ENCODE measurements at places on chromosomes 13 and 19.

DNA sequence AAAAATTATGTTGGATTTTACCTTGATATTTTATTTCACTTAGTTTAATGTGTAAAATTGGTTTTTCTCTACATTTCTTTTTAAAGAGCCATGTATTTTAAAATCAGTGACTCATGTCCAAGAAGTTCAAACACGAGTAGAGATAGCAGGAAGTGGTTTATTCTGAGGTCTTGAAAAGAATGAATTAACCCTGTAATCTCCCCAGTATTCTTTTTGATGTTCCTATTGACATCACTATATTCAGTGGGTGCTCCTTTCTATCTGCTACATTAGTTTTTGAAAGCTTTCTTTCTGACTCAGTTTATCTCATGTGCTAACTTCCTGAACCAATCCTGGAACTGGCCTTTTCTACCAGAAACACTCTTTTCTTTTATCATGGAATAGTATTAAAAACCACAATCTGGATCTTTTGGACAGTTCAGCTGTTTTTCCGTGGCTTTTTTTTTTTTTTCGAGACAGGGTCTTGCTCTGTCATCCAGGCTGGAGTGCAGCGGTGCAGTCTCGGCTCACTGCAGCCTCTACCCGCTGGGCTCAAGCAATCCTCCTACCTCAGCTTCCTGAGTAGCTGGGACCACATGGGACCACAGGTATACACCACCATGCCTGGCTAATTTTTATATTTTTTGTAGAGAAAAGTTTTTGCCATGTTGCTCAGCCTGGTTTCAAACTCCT is 114.9 kb downstream of the PCCA start:
- DNase-seq: no peak

GRCh38 chr13:97879646-97880310 is 73.7 kb upstream of the IPO5 start:
- DNase-seq: peak; percentile 77

GRCh38 chr13:113981611-113982295 is 7.9 kb upstream of the C13orf46 start:
- no peak for DNase-seq

GRCh38 chr13:91245288-91245687 is 102.2 kb upstream of the MIR17HG start:
- DNase-seq: no peak

GRCh38 chr13:62209529-62209928 is 793.9 kb upstream of the PCDH20 start:
- no peak for DNase-seq

DNA sequence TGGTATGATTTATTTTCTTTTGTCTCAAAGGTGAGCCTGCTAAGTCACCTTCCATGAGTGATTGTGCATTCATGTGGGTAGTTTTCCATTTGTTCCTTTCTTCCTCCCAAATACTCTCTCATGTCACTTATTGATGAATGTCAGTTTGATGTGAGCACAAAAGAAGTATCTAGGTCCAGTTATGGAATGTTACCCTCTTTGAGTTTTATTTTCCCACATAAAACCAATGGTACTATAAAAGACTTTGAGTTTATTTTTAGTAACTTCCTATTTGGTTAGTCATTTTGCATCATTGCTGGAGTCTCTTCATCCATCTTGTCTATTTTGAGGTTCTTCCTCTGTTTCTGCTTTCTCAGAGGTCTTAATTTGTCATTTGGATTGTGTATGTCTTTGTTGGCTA is 321.3 kb downstream of the GPC6 start:
- DNase-seq: no peak

GRCh38 chr19:45352062-45352461 is 11.5 kb downstream of the KLC3 start:
- no peak for DNase-seq

DNA sequence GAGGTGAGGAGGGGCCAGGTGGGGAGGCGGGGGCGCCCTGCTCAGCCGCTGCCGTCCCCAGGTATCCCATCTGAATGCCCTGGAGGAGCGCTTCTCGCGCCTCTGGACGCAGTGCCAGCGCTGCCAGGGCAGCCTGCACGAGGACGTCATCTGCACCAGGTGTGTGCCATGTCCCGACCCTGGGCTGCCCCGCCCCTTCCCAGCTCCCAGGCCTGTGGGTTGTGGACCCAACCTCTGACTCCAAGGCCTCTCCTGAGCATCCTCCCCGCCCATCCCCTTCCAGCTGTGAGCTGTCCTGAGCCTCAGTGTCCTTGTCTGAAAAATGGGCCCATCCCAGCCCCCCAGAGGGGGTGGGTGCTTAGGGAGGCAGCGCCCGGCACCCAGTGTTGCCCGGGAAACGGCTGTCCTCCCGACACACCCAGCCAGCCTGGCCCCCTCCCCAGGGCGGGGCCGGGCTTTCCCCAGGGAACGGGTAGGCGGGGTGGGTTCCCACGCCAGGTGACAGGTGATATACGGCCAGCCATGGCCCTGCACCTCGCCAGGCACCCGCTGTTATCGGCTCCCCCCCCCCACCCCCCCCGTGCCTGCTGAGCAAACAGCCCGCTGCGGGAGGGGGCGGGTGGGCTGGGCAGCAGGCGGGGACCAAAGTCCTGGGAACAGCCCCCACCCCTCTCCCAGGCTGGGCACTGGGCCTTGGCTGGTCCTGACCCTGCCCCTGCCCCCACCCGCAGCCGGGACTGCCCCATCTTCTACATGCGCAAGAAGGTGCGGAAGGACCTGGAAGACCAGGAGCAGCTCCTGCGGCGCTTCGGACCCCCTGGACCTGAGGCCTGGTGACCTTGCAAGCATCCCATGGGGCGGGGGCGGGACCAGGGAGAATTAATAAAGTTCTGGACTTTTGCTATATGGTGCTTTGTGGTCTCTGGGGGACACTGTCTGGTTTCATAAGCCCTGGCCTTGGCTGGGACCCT is 1.3 kb upstream of the SPIB start:
- DNase-seq: no peak

GRCh38 chr13:79812070-79812850 is 331.3 kb downstream of the NDFIP2 start:
- DNase-seq: no peak

DNA sequence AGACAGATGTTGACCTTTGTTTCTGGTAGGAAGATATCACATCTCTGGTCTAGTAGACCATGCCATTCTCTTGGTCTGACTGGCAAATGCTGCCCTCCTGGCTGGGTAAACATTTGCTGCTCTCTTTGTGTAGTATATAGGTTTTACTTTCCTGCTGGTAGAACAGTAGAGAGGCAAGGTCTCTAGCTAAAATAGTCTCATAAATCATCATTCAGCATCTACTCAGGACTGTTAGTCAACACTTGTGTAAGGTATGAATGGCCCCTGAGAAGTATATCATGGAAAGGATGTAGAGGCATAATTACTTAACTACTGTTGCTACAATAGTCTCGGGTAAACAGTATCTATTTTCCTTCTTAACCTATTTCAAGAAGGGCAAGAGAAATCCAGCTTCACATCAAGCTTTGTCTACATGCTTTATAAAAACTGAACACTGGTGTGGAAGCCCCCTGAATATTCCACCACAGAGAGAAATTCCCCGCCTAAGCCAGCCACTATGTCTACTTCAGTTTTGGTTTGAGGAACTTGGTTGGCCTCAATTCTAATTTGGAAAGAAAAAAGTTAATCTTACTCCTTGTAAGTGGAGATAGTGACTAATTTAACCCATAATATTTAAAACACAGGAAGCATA is 18.4 kb upstream of the MYCBP2 start:
- DNase-seq: no peak

DNA sequence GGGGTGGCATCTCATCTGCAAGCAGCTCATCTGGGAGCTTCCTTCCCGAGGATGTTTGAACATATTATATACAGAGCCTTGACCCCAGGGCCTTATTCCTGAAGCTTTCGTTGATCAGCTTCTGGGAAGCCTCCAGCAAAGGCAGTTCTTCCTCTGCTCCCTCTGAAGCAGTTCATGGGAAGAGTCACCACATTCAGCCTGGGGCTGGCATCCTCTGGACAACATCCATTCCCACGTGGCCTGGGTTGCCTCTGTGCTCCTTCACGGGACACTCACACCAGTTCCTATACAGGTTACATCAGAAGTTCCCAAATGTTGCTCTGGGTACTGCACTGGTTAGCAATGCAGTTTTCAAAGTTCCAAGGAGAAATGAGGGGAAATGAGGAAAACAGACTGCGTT is 29.6 kb downstream of the COL4A2 start:
- DNase-seq: no peak

DNA sequence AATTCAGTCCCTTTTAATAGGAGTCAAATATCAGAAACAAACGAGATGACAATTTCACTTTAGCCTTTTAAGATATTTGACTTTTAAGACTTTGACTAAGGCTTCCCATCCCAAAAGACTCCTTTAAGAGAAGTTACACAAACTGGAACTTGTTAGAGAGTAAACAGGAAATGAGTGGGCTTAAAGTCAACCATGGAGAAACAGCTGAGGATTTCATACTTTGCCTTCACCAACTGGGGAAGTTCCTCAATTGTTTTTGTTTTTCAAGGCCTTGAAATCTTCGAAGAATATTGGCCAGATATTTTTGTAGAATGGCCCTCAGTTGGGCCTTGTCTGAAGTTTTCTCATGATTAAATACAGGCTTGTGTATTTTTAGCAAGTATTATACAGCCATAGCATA is 227.3 kb downstream of the POU4F1 start:
- DNase-seq: no peak

- DNase-seq: no peak
Observed at GRCh38 chr13:75356421-75356820, 125.5 kb downstream of the TBC1D4 start.

All from skeletal muscle cell (primary cell).